ENCODE measurements at places on chromosomes 11 and 22.

- no peak for DNase-seq
Observed at GRCh38 chr22:31295831-31296657, 3.8 kb upstream of the PIK3IP1 start.

DNA sequence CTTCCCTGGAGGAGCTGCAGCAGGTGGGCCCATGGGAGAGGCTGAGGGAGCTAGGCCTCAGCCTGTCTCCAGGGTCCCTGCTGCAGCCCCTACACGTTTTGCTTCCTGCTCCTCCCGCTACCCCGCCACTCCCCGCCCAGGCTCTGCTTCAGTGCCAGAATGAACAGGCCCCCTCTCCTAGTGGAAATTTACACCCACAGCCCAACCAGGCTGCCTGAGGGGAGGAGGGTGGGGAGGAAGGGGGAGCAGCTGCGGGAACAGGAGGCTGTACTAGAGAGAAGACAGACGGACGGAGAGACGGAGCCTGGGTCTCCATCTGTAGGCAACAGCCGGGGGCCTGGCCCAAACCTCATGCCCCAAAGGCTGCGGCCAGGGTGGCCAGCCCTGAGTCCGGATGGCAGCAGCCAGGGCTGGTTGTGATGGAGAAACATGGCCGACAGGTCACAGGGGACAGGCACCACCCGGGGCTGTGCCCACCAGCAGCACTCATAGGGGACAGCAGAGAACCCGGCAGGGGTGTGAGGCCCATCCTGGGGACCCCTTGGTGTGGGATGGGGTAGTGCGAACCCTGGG lies 20.6 kb downstream of the FLRT1 start:
- DNase-seq: peak; percentile 62

- no peak for DNase-seq
Observed at GRCh38 chr11:127105593-127106541, 105.3 kb upstream of the KIRREL3 start.

GRCh38 chr11:59804061-59804460 lies 6.5 kb downstream of the MRPL16 start:
- DNase-seq: no peak
